NCI-H1436 (cell line): ENCODE measurements at places on chromosomes 2 and 18.

- DNase-seq: no peak
These were observed 90.0 kb upstream of the HS6ST1 start for GRCh38 chr2:128408349-128409305.

- peak; percentile 64 for DNase-seq
These were observed 13.8 kb upstream of the SATB2 start for GRCh38 chr2:199471443-199472057.

GRCh38 chr2:24209389-24210105, 34.7 kb downstream of the FAM228A start:
- DNase-seq: no peak

DNA sequence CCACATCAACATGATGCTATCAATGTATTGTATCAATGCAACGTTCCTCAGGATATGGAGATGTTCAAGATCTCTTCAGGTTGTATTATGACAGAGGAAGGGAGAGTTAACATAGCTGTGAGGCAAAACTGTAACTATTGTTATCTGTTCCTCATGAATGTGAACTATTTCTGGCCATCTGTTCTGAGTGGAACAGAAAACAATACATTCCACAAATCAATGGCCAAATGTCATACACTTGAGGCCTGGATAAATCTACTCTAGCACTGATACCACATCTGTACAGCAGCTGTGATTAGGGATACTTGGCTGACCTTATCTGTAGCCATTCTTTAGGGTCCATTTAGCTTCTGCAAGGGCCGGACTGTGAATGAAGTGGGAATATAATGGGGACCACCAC, 447.9 kb downstream of the IRS1 start:
- DNase-seq: no peak

GRCh38 chr2:198662905-198663304, 794.8 kb downstream of the SATB2 start:
- DNase-seq: no peak

DNA sequence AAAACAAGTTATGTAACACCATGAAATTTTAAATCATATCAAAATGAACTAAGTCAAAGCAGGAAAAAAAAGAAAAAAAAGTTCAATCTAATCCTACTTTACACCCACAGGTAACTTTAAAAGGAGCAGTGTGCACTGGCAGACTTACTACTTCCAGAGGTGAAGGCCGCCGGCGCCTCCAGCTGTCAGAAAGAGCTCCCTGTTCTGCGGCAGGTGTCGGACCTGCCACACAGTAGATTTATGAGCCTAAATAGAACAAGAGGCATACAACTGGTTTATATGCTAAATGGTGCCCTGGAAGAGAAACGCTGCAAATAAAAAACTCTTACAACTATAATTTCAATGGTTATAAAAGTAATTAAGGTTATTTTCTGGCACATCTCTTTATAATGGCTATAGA, 23.1 kb upstream of the PNO1 start:
- no peak for DNase-seq

GRCh38 chr2:133167990-133168389, 400.3 kb downstream of the NCKAP5 start:
- DNase-seq: no peak

DNA sequence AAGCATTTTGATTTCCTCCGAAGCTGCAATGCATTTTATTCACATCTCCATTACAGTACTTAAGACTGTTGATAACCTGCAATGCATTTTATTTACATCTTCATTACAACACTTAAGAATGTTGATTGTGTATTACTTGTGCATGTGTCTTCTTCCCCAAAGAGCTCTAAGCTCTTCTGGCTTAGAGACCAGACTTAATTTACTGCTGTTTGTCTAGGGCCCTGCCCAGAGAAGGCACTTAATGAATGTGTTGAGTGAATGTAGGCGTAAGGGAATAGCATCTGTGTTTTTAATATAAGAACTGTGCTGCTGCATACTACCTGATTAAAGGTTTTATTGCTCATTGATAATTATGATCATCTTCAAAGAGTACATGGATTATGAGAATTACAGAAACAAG, 295.6 kb downstream of the ZNF385B start:
- no peak for DNase-seq
